Fibroblast of gingiva (primary cell): ENCODE measurements at places on chromosomes 7 and 10.
A peak's percentile ranks its signal among the peaks of the same experiment; 100 is the strongest.

- no peak for DNase-seq
Observed at GRCh38 chr7:155521743-155522398, 24.5 kb downstream of the CNPY1 start.

DNA sequence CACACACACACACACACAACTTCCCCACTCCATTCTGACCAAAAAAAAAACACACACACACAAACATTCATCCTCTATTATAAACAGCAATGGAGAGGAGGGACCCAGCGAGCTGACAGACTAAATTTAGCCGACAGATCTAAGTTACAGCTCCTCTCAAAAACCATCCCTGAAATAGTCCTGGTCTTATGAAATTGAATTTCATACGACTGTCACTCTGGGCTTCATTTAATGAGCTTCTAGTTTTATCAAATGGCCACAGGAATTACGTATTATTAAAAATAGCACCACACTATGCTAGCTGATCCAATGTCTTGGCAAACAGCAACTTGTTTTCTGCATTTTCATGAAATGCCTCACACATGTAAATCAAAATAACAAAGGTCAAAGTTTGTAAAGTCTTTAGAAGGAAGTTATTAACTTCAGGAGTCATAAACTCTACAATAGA, 131.3 kb upstream of the ASAH2 start:
- DNase-seq: no peak

DNA sequence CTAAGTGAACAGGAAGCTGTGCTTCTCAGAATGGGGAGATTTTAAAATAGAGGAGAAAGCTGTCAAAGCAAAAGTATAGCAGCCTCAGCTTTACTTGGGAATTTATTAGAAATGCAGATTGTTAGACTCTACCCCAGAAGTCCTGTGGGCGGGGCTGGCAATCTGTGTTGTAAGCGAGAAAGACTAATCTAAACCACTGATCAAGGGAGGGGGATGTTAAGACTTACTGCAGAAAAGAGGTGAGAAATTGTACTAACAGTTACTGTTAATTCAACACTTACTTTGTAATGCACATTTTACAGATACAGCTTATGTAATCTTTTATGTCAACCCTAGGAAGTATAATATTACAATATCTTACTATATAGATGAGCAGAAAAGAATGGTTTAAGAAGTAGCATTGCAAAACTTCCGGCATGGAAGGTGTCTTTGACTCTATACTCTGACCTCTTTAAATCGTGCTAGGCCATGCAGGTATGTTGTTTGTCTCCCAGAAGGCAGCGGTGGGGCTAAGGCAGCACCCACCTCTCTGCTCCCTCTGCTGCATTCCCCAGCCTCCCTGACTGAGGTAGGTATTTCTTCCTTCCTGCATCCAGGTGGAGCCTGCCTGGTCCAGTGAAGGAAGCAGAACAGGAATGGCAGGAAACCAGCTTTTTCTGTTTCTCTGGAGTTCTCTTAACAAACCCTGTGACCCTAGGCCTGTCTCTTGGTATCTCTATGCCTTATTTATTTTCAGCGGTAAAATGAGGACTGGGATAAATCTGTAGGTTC, 462.2 kb downstream of the AUTS2 start:
- no peak for DNase-seq

DNA sequence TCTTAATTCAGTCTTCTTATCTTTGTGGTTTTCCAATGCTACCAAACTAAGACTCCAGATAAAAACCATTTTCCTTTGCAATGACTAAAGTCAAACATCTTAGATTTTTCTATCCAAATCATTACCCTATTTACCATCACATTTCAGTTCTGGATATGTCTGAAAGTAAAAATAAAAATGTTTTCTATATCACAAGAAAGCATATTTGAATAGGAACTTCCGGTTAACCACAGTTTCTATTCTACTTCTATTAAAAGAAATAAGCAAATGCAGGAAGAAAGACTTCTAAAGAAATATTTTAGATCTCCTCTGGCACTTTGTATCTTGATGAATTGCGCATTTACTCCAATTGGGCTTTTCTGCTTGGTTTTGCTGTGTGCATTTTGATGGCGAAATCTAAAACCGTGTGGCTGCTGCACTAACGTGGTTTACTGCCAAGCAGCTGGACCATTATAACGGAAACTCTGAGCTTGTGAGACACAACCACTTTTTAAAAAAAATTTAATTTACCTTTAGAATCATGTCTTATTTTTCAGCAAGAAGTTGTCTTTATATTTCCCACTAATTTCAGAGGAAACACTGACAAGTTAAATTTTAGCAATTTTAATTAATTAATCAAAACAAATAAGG, 146.1 kb downstream of the VPS50 start:
- DNase-seq: peak; percentile 7

DNA sequence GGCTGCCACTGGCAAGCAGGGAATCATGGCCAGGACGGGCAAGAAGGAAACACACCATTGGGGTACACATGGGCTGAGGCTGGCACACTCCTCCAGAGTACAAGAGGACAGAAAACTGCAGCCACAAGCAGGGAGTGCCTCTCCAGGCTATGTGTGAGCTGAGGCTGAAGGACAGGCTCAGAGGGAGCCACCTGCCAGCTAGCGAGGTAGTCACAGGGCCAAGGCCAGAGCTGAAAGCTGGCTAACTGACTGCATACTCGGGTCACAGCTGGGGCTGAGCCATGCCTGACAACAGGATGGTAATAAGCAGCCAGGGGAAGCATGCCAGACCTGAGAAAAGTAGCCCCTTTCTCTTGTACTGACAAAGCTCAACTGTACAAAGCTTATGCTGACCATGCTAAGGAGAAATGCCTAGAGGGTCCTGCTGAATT, 52.0 kb downstream of the KIF5B start:
- DNase-seq: no peak

DNA sequence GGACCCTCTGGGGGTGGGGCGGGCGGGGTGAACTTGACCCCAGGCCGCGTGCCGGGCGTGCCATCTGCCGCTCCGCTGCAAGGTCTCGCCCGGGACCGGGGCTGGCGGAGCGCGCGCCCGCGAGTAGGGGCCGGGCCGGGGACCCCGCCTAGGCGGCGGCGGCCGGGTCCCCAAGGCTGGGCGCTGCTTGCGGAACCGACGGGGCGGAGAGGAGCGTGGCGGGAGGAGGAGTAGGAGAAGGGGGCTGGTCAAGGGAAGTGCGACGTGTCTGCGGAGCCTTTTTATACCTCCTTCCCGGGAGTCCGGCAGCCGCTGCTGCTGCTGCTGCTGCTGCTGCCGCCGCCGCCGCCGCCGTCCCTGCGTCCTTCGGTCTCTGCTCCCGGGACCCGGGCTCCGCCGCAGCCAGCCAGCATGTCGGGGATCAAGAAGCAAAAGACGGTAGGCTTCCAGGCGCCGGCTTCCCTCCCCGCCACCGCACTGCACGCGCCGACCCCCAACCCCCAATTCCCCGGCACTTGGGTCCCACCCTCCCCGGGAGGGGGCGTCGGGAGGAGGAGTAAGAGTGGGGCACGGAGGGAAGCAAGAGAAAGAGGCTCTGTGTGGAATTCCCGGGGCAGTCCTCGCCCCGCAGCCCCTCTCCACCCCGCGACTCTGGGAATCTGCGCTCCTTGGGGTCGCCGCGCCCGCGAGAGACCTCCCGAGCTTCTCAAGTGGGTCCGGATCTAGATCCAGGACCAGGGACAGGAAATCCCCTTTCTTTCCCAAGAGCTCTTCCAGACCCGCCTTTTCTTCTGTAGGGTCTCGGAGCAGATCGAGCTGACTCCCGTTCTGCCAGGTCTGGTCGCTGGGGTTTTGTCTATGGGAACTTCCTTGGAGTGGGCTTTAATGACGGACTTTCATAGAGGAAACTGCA, at the start of gene PAPSS2:
Gene PAPSS2 (plus strand): TSS at position 308 of the 913 bp plus-strand sequence. CDS start 104 bp downstream, at position 412.
- DNase-seq: peak; percentile 80

- no peak for DNase-seq
Observed at GRCh38 chr7:156015237-156016020, 203.2 kb upstream of the SHH start.

DNA sequence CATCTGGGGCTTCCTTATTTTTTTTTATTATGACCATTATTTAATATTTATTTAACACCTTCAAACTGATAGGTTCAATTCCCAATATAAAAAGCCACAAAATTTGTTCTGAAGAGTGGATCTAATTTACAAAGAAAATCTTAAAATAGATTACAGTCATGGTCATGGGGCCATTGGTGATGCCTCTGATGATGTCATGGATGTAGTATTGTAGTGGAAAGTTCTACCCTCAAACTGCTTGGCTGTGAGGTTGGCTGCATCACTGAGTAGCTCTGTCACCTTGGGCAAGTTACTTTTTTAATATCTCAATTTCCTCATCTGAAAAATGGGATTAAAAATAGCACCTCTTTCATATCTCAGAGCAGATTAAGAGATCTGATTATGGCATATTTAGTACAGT, 128.5 kb downstream of the DKK1 start:
- peak; percentile 53 for DNase-seq

DNA sequence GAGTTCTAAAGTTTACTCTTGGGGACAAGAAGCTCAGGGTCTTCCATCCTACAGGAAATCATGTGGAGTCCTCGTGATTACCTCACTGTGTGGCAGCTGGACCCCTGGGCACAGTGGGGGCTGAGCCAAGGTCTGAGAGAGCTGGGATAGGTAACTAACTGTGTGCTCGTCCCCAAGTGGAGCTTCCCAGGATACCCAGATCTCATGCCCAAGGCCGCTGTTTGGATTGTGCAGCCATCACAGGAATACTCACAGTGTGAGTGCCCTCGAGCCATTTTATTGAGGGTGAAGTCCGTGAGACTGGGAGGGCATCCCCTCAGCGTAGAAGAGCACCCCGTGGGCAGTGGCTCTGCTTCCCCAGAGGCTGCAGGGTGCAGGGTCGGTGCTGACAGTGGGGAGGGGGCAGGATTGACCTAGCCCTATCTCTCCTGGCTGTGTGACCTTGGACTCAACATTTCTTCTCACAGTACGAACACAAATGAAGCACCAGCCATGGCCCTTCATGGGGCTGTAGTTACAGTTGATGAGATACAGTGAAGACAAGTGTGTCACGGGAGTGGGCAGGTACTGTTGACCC, 69.6 kb upstream of the LEP start:
- DNase-seq: no peak

DNA sequence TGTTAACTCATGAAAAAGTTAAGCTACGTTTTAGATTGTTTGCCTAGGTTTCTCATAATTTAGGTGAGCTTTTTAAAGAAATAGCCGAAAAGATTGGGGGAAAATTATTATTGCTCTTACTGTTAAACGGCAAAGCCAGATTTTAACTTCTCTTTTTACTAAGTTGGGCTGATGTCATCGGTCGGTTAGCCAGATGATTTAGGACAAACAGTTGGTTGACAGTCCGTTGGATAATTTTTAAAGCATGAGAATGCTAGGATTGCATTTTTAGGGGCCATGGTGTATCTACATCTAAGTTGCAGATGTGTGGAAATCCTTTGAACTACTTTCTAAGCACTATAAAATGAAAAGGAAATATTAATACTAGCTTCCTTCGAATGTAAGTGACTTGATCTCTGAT, 280.9 kb upstream of the AKR1E2 start:
- no peak for DNase-seq

DNA sequence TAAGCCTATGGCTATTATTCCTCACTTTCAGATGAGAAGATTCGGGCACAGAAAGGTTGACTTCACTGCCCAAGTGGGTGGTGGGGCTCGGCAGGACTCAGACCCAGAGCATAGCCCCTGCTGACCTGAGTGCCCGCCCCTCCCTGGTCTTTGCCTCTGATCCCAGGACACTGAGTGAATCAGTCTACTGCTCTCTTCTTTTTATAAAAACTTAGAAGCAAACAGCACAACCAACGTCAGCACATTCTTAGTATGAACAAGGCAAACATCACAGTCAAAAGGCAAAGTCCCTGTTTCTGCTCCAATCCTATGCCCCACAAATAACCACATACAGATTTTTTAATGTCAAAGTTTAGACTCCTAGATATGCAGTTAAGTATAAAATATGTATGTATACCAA, 237.8 kb downstream of the ZMYND11 start:
- no peak for DNase-seq

DNA sequence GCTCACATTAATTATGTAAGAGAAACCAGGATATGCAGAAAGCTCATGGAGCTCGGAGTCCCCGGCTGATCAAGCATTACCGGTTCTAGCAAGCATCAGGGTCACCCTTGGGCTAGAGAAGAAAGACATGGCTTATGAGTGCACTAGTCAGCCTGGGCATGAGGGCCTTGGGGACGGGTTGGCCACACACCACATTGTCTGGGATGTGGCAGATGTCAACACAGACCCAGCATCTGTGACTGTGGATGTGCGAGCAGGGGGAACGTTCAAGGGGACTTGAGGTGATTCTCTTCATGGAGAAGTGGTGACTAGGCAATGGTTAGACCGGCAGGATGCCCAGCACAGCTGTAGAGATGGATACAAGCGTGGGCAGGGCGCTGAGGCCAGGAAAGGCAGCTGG, 13.7 kb downstream of the ZMIZ2 start:
- DNase-seq: no peak

- DNase-seq: peak; percentile 90
Observed at GRCh38 chr10:72242675-72243074, 26.6 kb upstream of the ASCC1 start.

DNA sequence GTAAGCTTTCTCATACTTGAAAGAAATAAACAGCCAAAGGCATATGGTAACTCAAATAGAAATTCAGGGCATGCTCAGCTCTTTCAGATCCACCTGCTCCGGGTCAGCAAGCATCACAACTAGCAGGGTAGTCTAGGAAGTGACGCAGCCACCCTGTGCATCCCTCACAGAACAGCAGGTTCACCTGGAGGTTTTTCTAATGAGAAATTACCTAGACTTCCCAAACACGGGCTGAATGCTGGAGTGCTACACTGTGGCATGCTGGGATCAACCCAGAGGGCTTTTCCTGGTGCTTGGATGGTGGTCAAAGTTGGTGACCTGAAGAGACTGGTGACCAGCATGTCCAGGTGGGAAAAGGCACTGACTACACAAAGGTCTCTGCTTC, 66.8 kb upstream of the DNAJB6 start:
- DNase-seq: no peak

DNA sequence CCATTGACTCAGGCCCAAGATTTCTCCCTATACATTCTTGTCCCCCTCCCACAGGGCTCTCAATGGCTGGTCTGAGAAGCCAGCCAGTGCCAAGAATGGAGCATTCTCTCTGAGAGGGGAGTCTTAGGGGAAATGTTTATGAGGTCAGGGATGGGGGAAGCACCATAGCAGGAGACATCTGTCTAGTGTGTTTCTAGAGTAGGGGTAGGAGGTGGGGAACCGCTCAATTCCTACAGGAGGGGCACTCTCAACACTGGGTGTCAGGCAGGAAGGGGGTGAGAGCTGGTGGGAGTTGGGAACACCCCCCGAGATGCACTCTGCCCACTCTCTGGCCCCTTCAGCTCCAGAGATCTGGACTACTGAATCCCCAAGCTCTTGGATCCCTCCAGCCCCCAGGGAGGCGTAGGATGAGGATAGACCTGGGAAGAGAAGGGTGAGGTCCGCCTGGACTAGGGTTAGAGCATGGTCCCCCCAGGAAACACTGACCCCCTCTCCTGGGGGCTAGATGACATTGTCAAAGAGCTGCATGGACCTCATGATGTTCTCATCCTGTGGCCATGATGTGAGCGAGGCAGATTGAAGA, 8.7 kb upstream of the OGA start:
- no peak for DNase-seq

DNA sequence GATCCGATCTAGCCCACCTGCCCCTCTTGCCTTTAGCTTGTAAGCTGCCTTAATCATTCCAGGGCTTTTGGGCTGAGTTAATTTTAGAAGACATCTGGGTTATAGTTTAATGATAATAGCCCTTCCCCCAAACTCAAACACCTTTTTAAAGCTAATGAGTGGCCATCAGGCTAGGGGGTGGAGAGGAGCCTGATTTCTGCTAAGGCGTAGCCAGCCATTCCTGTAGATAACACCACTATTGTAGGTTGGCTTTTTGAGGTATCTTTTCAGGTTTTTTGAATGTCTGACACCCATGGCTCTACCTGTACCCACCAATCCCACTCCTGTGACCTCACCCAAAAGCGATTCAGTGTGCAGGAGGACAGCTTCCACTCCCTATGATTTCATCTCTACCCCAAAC, 7.6 kb upstream of the SYPL1 start:
- DNase-seq: no peak
